Amniotic epithelial cell (primary cell): ENCODE measurements at places on chromosomes 16 and 17.

DNA sequence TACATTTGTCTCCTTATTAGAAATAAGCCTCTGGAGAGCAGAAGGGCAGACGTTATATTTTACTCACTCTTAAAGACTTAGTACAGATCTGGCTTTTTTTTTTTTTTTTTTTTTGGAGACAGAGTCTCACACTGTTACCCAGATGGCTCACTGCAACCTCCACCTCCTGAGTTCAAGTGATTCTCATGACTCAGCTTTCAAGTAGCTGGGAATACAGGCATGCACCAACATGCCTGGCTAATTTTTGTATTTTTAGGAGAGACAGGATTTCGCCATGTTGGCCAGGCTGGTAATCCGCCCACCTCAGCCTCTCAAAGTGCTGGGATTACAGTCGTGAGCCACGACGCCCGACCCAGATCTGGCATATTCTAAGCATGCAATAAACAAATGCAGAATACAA lies 36.4 kb upstream of the TMEM97 start:
- DNase-seq, result peak; percentile 76

GRCh38 chr16:53123747-53124146 lies 69.0 kb downstream of the CHD9 start:
- DNase-seq, result peak; percentile 97

DNA sequence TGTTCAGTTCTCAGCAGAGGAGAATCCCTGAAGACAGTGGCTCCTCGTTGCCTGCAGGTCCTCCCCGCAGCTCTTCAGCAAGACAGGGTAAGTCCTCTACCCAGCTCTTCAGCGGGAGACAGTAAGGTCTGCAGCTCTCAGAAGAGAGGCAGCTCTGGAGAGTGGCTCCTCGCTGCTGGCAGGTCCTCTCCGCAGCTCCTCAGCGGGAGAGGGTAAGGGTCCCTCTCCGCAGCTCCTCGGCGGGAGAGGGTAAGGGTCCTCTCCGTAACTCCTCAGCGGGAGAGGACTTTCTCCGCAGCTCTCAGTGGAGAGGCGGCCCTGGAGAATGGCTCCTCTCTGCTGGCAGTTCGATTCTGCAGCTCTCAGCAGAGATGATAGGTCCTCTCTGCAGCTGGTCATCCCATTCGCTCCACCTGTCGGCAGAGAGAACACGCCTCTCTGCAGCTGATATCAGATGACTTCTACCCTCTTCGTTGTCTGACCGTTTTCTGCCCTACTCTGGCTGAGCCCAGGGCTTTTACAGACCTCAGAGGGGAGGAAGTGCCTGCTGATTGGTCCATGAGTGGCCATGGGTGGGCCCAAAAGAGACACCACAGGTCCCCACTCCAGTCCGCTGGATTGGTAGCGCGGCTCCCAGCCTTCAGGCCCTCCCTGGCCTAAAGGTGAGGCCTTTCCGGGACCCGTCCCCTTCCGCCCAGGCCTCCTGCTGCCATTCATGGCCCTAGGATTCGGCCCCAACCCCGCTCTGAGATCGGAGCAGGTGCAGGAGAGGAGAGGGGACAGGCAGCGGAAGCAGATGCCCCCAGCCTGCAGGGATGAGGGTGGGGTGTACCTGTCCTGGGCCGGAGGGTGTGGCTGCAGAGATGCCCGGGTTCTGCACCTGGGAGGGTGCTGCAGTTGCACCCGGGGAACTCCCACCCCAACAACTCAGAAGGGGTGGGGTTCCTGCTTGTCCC lies 11.9 kb upstream of the SHCBP1 start:
- DNase-seq, result no peak

GRCh38 chr17:34653511-34653910 lies 74.1 kb downstream of the TMEM132E start:
- DNase-seq, result no peak

GRCh38 chr16:86088816-86089215 lies 189.9 kb downstream of the IRF8 start:
- no peak for DNase-seq

DNA sequence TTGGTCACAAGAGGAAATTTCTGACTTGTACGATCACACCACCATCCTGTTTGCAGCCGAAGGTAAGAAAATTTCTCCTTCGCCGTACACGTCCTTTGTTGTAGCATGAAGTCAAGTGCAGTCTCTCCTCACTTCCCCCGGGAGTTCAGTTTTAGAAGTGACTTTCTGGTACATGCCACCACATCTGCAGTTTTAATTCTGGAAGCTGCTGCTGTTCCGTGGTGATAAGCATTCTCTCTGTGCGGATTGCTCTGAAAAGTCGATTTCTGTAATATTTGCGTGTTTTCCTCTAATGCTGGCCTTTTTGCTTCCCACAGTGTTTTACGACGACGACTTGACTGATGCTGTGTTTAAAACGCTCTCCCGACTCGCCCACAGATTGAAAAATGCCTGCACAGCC lies 20.6 kb downstream of the METTL22 start:
- DNase-seq, result no peak

GRCh38 chr16:84786605-84787262 lies 33.1 kb upstream of the CRISPLD2 start:
- no peak for DNase-seq

DNA sequence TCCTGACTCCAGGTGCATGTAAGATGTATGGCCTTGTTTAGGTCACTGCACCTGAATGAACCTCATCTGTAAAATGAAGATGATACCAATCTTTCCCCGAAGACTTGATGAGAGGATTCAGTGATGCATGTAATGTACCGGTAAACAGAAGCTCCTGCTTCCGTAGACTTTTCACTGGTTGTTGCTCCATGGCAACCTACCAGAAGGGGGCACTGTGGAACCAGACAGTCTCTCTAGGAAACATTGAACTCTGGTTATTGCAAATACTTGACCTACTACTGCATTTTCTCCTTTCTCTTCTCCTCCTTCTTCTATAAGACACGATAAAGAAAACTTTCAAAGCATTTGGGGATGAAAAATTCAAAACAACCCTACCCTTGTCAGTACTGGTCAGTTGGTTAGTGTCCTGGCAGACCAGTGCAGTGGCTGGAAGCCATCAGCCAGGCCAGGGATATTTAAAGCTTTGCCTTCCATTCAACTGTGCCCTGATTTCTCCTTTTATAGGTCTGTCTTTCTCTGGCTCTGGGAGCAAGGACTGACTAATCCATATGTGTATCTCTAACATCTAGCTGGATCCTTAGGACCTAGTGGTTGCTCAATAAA lies 667.4 kb upstream of the SALL1 start:
- peak; percentile 46 for DNase-seq

DNA sequence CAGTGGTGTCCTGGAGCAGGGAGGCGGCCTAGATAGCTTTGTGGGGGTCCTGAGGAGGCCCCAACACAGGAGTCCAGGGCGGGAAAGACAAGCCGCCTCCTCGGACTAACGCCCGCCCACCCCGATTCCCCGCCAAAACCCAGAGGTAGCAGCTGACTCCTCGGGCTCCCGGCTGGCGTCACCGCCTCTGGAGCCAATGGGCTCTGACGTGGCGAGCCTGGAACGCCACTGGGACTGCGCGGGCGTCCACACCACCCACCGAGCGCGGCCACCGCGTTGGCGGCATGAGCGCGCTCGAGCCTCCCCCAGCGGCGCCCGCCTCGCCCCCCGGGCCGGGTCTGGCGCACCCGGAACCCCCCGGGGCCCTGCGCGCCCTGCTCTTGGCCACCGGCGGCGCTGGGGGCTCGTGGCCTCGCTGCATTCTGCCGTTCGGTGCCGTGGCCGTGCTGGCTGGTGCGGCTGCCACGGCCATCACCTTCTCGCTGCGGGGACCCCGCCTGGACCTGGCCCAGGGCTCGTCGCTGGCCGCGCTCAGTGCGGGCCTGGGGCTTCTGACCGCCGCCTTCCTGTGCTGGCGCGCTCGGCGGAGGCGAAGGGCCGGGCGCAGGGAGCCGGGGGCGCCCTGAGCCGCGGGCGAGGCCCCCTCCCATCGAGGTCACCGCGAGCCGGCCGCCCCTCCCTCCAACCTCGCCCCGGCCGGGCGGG lies 3.4 kb upstream of the NTN3 start:
- no peak for DNase-seq

GRCh38 chr17:43456661-43457361 lies 27.0 kb upstream of the DHX8 start:
- DNase-seq, result peak; percentile 40

DNA sequence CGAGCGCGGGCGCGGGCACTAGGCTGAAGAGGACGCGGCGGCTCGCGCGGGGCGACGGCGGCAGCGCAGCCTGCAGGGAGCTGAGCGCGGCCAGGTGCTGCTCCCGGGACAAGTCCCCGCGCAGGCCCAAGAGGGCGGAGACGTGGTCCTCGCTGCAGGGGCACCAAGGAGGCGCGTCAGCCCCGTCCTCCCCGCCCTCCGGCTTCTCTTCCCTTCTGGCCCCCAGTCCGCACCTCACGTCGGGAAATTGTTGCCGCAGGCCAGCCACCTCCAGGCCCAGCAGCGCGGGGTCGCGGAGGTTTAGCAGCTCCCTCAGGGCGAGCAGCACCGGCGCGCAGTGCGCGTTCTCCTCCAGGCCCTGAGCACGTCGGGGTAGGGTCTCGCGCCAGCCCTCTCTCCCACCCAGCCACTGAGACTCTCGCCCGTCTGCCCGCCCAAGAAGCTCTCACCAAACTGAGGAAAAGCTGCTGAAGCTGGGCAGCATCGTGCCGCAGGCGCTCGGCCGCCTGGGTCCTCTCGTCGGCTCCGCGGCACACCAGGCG lies 761 bp upstream of the MATCAP1 start:
- no peak for DNase-seq

DNA sequence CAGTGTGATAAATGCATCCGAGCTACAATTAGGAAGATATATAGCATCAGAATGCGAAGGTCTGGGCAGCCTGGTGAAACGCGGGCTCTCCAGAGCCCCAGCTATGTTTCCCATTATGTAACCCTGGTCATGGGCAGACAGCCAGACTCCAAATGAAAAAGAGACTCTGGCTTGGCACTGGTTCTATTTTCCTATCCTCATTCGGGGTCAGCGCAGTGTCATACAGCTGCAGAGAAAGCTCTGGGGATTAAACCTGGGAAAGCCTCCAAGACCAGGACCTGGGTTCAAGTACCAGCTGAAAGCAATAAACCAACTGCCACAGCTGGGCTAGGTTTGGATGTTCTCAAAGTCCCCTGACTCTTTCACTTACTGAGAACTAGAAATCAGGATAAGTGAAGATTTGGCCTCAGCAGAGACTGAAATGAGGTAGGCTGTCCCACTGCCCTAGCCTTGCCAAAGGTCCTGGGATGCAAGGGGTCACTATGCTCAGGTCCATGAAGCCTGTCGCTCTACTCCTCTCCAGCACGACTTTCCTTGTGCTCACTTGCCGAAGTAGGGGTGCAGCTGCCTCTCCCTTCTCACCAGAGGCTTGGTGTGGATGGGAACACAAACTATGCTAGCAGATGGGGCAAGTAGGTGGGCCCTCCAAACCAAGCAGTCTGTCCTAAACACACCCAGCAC lies 123.8 kb downstream of the SMG6 start:
- DNase-seq, result peak; percentile 97

DNA sequence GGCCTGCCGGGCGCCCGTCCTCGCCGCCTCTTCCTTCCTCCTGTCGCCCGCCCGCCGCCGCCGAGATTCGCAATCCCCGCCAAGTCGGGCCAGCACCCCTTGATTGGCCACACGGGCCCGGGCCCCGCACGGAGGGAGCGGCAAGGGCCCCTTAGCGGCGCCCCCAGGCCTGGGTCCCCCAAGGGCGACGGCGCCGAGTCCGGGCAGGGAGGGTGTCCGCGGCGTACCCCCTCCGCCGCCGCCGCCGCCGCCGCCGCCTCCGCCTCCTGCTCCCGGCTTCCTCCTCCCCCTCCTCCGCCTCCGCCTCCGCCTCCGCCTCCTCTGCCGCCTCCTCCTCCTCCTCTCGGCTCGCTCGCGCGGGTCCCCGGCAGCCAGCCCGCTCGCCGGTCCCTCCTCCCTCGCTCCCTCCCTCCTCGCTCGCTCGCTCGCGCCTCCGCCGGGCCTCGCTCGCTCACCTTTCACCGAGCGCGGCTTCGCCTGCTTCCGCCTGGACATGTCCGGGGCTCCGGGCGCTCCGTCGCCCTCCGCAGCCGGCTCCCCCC lies 561 bp downstream of the ZNF423 start:
- DNase-seq, result peak; percentile 69

- no peak for DNase-seq
These were observed 138.5 kb upstream of the IRX3 start for GRCh38 chr16:54425068-54425467.

DNA sequence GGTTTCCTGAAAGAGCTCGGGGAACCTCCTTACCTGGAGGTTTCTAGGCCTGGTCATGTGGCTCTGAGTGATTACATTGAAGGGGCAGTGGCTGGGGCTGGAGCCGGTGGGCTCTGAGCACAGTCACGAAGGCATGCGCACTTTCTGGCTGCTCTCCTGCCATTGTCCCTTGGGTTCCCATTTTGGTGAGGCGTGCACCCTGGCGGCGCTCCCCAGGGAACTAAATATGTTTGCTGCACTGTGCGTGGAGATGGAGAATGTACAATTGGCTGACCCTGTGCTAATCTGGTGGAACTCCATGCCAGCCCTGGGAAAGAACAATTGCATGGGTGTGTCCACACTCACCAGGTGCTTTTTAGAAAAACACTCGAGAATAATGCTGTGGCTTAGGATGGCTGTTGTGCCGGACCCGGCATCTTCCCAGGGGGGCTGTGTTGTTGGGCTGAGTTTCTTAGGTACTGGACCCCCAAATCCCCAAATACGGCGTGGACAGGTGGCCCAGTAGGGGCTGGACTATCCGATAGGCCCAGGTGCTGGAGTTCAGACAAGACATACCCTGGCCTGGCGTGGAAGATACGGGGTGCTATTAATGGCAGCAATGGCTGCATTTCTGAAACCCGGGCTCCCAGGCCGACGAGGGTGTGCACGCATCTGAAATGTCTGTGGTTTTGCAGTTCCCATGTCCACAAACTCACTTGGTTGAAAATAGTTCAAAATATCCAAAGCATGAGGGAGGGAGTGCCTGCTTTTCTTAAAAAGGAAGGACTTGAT lies 230.5 kb downstream of the SEC14L1 start:
- DNase-seq, result peak; percentile 59

DNA sequence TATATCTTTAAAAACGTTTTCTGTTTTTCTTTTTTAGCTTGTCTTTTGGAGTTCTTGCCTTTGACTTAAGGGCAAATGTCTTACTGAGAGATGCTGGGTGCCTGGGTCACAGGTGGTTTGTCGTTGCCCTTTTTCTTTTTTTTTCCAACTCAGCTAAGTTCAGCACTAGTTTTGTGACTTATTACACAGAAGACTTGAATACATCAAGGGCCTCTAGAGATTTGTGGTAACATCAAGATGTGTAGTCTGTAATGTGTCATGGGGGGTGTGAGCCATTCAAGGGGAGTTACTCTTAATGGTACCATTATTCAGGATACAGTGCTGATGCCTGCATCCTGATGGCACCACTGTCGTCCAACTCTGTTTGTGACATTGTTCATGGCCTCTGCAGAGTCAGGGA lies 95.1 kb downstream of the PRKCA start:
- DNase-seq, result no peak
